Pancreas (tissue), 10 donors: ENCODE measurements at places on chromosomes 16 and 17. TPM values are rescaled to one million over a fixed set of nuclear protein-coding genes. Genes with fewer than 3 reads are reported as not detected.

GRCh38 chr16:88499292-88499691 lies 46.2 kb downstream of the ZFPM1 start:
- H3K4me3 ChIP-seq: no peak overlapping the region
- H3K36me3 ChIP-seq: no peaks in the 10 kb centered on the region

DNA sequence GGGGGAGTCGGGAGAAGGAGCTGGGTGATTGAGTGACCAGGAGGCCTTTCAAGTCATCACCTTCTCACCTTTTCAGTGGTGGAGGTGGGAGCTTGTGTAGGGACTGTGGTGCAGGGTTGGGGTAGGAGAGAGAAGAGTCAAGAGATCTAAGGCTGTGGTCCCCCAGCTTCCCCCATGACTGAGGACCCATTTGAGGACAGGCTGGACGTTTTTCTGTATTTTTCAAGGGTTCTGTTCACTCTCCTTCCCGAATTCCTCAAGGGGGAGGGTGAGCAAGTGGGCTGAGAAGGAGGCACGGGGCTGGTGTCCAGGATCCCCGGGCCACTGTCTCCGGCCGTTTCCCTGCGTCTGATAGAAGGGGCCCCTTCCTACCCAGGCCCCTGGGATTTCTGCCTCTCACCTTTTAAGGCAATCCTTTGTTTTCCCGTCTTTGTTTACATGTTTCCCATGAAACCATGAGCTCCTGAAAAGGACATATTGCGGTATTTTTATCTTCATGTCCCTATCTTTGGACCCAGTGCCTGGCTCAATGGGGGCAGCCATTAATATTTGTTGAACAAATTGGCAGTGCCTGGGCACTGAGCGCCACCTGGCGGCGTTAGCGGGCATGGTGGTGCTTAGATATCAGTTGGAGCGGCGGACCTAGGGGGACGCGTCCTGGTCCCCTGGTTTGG lies 9.2 kb upstream of the CD300A start:
- H3K4me3 ChIP-seq: no peak overlapping the region
- no peaks in the 10 kb centered on the region for H3K36me3 ChIP-seq
- peak; percentile 87 for DNase-seq
- no peaks in the 10 kb centered on the region for H3K27me3 ChIP-seq
- peaks cover 17% of the 10 kb centered on the region for H3K4me1 ChIP-seq

GRCh38 chr16:22035153-22035552 lies 27.2 kb downstream of the MOSMO start:
- H3K27me3 ChIP-seq: no peaks in the 10 kb centered on the region
- H3K4me1 ChIP-seq: peaks cover 2% of the 10 kb centered on the region
- H3K27ac ChIP-seq: no peak overlapping the region
- no peaks in the 10 kb centered on the region for H3K36me3 ChIP-seq

DNA sequence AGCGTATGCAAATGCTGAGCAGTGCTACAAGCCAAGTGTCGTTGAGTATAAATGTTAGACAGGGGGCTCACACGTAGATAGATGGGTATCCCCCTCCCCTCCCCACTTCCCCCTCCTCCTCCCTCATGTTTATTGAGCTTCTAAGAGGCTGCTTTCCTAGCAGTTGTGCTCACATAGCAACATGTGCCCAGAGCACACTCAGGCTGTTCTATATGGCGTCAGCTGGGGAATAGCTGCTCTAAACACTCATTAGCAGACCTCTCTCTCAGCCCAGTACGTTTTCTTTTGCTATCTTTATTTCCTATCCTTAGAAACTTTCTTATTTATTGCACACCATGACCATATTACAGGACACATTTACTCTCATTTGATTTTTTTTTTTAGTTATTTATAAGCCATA lies 1.8 kb downstream of the KCNJ2 start:
- H3K4me3 ChIP-seq: no peak overlapping the region
- H3K27me3 ChIP-seq: no peaks in the 10 kb centered on the region
- no peak overlapping the region for H3K27ac ChIP-seq
- no peak for DNase-seq
- peaks cover 3% of the 10 kb centered on the region for H3K4me1 ChIP-seq

DNA sequence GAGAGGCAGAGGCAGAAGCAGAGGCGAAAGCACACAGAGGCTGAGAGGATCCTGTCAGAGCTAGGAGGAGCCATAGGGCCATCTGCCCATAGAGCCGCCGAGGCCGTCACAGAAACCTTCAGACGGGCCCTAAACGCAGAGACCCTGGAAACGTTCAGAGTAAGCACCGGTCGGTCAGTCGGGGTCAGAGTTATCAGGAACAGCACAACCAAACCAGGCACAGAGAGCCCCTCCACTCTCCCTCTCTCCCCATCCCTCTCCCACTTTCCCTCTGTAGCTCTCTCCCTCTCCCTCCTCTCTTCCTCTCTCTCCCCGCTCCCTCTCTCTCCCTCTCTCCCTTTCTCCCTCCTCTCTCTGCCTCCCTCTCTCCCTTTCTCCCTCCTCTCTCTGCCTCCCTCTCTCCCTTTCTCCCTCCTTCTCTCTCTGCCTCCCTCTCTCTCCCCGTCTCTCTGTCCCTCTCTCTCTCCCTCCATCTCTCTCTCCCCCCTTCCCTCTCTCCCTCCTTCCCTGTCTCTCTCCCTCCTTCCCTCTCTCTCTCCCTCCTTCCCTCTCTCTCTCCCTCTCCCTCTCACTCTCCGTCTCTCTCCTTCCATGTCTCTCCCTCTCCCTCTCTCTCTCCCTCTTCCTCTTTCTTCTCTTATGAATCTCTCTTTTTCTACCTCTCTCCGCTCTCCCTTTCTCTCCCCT lies 138.9 kb downstream of the C16orf95 start:
- no peak for DNase-seq
- H3K27ac ChIP-seq: no peak overlapping the region
- no peaks in the 10 kb centered on the region for H3K4me1 ChIP-seq
- H3K27me3 ChIP-seq: no peaks in the 10 kb centered on the region
- H3K4me3 ChIP-seq: no peak overlapping the region

NECAB2 gene
- total RNA-seq: 0.37 TPM

VAT1L gene
- 0.32 TPM for total RNA-seq

TMEM92 gene
- total RNA-seq: 0.12 TPM

RTN4RL1 gene
- total RNA-seq: 1.6 TPM
